ENCODE measurements at places on chromosomes 1 and 21.

DNA sequence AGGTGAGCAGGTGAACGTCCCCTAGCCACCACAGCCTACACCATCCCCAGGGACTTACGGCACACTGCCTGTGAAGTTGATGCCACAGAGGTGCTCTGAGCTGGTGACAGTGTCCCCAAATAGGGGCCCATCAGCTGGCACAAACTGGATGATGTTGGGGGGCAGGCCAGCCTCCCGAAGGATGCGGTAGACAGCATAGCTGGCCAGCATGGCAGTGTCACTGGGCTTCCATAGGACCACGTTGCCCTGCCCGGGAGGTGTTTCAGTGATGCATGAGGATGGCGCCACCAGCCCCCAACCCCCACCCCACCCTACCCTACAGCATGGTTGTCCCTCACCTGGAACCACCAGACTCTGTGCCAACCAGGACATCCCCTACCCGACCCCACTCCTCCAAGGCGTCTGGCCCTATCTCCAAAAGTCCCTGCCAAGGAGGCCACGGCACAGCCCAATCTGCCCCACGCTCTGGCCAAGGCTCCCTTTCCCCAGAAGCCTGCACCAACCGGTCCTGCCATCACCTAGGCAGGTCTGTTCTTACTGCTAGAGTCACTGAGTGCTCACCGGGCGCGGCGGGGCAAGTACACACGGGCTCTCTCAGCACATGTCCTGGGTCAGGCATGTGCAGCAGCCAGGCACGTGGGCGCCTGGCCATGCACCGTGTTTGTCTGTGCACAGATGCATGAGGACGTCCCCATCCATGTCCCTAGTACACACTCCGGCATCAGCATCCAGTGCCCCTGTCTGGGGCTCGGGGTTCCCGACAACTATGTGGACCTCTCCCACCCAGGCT is 20.5 kb downstream of the ALDH4A1 start:
- no peak for DNase-seq

DNA sequence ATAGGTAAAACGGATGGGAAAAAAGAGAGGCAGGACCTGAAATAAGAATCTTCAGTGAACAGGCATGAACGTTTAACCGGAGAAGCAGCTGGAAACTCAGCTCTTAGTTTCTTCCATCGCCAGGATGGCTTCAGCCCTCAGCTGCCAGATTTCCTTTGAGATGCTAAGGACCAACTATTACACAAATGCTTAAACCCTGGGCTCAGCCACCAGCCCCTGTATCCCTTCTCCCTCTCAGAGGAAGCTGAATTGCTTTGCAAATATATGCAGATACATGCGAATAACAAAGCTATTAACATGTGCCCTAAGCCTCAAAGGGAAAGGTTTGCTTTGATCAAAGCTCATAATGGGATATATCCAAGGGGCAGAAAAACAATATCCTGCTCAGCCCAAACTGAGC is 515.1 kb downstream of the OMA1 start:
- DNase-seq, result no peak

- DNase-seq, result no peak
These were observed 461.2 kb upstream of the RUNX1 start for GRCh38 chr21:35510294-35510693.

DNA sequence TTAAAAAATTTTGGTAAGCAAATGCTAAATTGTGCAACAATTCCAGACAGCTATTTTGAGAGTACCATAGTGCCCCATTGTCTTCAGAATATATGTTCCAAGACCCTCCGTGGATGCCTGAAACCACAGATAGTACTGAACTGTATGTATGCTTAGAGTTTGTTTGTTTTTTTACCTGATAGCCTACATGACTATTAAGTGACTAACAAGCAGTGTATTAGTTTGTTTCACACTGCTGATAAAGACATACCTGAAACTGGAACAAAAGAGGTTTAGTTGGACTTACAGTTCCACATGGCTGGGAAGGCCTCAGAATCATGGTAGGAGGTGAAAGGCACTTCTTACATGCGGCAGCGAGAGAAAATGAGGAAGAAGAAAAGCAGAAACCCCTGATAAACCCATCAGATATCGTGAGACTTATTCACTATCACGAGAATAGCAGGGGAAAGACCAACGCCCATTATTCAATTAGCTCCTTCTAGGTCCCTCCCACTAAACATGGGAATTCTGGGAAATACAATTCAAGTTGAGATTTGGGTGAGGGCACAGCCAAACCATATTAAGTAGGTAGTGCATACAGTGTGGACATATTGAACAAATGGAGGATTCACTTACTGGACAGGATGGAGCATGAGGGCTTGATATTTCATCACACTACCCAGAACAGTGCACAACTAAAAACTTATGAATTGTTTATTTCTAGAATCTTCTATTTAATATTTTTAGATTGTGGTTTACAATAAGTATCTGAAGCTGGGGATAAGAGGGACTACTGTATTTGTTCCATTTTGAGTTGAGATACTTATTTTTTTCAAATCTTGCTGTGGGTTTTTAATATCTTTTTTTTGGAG is 78.5 kb downstream of the LHX9 start:
- no peak for DNase-seq

DNA sequence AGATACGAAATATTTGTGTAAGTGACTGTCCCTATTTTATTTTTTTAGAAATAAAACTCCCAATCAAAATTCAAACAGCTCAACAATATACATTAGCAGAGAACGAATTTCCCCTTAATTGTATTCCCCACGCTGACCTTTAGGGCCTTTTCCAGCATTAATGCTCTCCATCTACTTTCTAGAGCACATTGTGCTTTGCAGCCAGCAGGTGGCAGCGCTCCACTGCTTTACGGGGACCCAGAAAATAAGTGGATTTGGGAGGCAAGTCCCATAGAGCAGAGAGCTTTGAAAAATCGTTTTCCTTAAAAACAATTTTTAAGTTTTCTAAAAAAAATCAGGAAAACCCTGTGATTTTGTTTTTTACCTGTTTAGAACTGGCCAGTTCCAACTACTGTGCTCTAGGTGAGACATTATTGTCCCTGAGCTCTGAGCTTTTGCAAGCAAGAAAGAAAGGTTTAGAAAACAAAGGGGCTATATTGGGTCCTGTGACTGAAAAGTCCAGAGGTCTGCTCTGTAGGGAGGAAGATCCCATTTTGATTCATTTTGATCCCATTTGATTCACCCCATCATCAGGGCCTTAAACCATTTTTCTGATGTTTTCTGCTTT is 144.4 kb upstream of the ZNF644 start:
- no peak for DNase-seq

- DNase-seq, result no peak
These were observed 16.6 kb upstream of the ZNF678 start for GRCh38 chr1:227546598-227547309.

Data from stimulated activated CD4-positive, alpha-beta T cell treated with anti-CD3 and anti-CD28 coated beads, Interleukin-1b, Interleukin-23, amount 100 ng/mL, for 24 hours (primary cell).